ENCODE measurements at places on chromosomes 7 and 10.

- no peak for DNase-seq
Measured at GRCh38 chr10:64523065-64523759, 1002.0 kb downstream of the REEP3 start.

- DNase-seq = no peak
Measured at GRCh38 chr7:151448261-151449252, 8.6 kb upstream of the CRYGN start.

GRCh38 chr10:77591238-77591880 is 46.2 kb downstream of the KCNMA1 start:
- no peak for DNase-seq

DNA sequence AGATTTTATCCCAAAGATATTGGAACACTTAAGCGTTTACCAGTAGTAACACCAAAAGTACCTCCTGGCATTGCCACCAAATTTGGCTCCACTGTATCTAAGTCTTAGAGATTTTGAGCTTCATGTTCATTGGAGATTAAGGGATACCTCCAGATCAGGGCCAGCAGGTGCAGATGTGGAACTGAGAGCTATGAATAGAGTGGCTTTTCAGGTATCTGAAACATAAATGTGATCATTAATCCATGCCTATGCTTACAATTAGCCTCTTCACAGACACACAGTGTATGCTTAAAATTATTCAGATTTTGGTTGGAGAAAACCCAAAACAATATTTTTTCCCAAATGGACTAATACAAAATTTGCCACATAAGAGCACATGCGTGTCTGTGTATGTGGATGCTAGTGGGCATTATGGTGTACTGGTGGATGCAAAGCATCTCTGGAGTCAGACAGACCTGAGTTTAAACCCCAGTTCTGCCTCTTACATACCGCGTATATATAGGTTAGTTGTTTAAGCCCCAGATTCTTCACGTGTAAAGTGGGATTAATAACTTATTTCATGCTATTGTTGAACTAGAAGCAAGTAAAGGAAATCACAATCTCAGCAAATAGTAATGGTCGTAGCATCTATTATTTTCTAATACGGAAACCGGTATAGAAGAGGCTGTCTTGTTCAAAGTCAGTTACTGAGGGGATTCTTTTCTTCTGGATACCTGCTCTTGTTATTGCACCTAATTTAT is 6.8 kb upstream of the LRRC4 start:
- DNase-seq = no peak

DNA sequence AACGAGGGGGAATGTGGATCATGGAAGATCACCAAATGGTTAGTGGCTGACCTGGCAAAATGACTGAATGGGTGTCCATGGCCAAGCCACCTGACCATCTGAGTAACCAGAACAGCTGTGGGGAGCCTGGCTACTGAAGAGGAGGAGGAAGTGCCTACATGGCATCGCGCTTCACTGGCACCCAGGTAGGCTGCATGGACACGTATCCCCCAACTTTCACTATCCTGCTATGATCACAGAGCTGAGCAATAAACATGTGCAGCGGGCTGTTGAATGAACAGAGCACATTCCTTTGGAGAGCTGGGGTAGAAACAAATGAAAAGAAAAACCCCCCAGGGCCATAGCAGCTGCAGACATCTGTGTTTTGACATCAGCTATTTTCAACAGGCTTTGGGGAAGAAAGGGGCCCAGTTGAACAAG is 6.5 kb downstream of the AKR1B1 start:
- no peak for DNase-seq

- no peak for DNase-seq
Measured at GRCh38 chr7:128902761-128903585, 7.5 kb downstream of the KCP start.

- DNase-seq = no peak
Measured at GRCh38 chr10:117503244-117504205, 39.0 kb upstream of the EMX2 start.

GRCh38 chr7:36640682-36641081 is 83.6 kb downstream of the AOAH start:
- DNase-seq = no peak
